Stimulated activated CD8-positive, alpha-beta memory T cell treated with anti-CD3 and anti-CD28 coated beads, Interleukin-7, amount 100 ng/mL, for 1 hour (primary cell): ENCODE measurements at places on chromosomes 5 and 9.

DNA sequence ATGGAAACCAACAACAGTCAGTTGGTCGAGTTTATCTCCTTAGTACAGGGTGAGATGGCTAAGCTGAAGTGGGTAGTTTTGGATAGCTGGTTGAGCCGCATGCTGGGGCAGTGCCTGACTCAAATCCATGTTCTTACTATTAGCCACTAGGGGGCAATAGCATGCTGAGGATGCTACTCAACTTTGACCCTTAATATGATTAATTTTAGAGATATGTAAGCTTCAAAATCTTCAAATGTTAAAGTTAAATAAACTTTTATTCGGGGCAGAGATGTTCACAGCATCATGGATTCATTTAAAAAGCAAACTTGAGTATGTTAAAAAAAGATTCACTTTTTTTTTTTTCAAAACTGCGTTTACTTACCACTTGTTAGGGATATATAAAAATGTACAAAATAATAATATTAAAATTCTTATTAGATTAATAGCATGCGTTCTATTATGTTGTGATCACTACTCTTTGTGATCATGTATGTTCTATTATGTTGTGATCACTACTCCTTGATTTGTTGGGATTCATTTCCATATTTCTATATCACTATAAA, 57.0 kb downstream of the C9orf153 start:
- DNase-seq = no peak

- DNase-seq = no peak
These were observed 550.7 kb upstream of the TLE4 start for GRCh38 chr9:79021084-79021483.

DNA sequence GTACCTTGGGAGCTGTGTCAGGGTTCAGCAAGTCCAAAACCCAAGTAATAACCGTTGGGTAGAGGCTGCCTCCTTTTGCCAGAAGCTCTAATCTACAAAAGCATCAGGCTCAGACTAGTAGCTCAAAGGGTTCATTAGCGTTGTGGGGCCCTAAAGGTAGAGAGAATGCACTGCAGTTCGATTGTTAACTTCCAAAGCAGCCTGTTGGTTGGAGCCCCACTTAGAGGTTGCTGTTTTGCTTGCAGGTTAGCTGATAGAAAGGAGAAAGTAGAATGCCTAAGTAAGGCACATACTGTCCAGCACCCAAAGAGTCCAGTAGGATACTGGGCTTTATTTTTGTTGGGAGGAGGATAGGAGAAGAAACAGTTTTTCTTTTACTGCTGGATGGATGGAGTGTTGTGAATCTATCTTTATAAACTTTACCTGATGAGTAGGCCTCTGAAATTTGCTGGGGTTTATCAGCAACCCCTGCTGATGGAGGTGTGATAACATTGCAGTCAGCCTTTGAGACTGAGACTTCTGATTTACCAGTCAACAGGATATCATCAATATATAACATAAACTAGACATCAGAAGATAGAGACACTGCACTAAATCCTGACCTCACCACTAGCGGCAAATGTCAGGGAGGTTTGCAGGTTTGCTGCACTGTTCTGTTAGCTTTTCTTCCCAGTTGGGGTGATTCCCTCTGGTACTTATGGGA, 34.8 kb downstream of the ZNF131 start:
- no peak for DNase-seq

- no peak for DNase-seq
These were observed 989.8 kb downstream of the TLE1 start for GRCh38 chr9:80699511-80699998.

- no peak for DNase-seq
These were observed 37.5 kb upstream of the TIFAB start for GRCh38 chr5:135489466-135490244.

GRCh38 chr5:159567461-159567860, 237.2 kb upstream of the IL12B start:
- DNase-seq = no peak

- DNase-seq = no peak
These were observed 59.6 kb upstream of the SPATA31C2 start for GRCh38 chr9:88197781-88198340.

DNA sequence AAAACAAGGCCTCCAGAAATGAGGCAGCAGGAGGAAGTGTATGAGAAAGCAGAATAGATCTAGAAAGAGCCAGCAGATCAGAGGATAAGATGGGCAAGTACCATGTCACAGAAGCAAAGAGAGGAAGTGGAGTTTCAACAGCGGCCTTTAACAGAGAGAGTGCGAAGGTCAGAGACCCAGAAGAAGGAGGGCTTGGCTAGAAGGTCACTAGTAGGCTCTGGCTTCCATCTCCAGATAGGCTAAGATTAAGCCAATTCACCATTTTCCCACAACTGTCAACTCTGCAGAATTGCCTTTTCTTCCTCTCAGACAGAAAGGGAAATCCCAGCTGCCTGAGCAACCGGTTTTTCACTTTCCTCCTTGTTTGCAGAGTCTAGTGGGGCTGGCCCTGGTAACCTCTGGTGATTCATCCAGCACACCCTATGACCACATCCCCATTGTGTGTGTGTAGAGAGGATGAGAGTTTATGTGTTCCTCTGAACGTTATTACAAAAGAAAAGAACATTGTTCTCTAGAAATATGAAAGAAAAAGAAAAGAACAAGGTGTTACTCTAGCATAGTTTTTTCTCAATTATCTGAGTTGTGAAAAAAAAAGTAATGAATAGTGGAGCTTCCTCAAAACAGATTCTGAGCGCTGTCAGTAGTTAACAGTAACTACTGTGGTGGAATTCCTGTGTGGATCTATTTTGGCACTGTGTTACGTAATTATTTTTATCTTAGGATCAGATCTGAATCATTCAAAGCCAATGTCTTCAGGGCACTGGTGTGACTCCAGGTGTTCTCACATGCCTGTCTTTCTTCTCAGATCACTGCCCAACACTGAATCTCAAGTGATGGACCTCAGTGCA, 220.4 kb downstream of the ARRDC3 start:
- DNase-seq = peak; percentile 7

GRCh38 chr5:1769017-1769640, 30.5 kb downstream of the MRPL36 start:
- no peak for DNase-seq

- DNase-seq = no peak
These were observed 236.3 kb upstream of the SEMA6A start for GRCh38 chr5:116810951-116811350.

- DNase-seq = no peak
These were observed 458.4 kb upstream of the C9orf72 start for GRCh38 chr9:28031521-28032267.

DNA sequence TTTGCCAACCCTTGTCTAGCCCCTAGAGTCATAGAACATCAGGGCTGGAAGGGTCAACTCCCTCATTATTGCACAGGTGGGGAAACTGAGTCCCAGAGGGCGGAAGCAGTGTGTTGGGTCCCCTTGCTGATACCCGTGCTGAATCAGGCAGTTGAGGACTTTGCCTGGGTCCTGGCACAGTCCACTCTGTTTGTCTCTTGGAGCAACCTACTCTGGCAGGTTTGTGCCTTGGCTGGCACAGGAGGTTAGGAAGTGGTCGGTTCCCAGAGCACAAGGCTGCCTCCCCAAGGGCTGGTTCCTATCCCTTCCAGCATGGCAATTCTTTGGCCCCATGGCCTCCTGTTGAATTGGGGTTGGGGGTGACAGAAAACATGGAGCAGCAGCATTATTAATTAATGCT, 94.5 kb upstream of the SHB start:
- DNase-seq = no peak

DNA sequence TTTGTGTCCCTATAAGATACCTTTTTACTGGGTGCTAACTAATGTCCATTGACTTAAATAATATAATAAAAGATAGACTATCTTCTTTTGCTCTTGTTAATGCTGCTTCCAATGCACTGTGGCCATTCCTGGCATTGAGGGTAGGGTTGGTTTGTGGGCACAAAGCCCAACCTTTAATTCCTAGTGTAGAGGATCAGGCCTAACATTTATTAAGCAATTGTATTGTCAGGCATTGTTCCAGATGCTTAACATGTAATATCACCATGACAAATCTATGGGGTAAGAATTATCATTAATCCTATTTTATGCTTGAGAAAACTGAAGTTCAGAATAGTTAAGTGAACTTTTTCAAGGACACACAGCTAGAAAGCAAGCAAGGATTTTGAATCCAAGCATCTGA, 60.4 kb upstream of the GPBP1 start:
- DNase-seq = no peak

- DNase-seq = no peak
These were observed 36.2 kb upstream of the ADAM19 start for GRCh38 chr5:157611571-157612476.

GRCh38 chr5:178194026-178194425, 6.9 kb upstream of the GMCL2 start:
- DNase-seq = no peak

GRCh38 chr5:41637869-41638268, 127.5 kb upstream of the PLCXD3 start:
- DNase-seq = no peak

DNA sequence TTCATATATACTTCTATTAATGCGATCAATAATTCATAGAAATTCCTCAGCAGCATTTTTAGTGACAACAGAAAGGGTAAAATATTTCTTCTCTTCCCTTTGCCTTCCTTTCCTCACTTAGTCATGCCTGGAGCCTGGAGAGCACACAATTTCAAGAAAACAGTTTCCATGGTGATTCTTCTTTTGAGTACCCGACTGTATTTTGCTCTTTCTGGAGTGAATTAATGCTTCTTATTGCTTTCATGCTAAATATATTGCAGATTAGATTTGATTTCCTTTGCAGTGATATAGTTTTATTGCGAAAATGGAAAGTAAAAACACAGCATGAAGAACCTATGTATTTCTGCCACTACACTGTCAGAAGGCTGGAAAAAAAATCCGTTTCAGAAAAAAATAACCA, 153.5 kb downstream of the PPP2R2B start:
- DNase-seq = no peak

GRCh38 chr9:78354989-78355388, 58.1 kb downstream of the PSAT1 start:
- DNase-seq = no peak

GRCh38 chr5:126309860-126310259, 113.3 kb upstream of the GRAMD2B start:
- DNase-seq = no peak

GRCh38 chr5:90326995-90327394, 82.6 kb downstream of the CETN3 start:
- no peak for DNase-seq

- no peak for DNase-seq
These were observed 1.9 kb upstream of the GPBP1 start for GRCh38 chr5:57171816-57172465.

- no peak for DNase-seq
These were observed 33.3 kb downstream of the UNC5A start for GRCh38 chr5:176843673-176844072.

- no peak for DNase-seq
These were observed 191.7 kb downstream of the AOPEP start for GRCh38 chr9:94918038-94918753.

- no peak for DNase-seq
These were observed at the start of gene ADGRV1 for GRCh38 chr5:90558344-90559192. Gene ADGRV1, plus strand, starts transcription at chr5:90558797. Its CDS starts 99 bp downstream, at chr5:90558896.

DNA sequence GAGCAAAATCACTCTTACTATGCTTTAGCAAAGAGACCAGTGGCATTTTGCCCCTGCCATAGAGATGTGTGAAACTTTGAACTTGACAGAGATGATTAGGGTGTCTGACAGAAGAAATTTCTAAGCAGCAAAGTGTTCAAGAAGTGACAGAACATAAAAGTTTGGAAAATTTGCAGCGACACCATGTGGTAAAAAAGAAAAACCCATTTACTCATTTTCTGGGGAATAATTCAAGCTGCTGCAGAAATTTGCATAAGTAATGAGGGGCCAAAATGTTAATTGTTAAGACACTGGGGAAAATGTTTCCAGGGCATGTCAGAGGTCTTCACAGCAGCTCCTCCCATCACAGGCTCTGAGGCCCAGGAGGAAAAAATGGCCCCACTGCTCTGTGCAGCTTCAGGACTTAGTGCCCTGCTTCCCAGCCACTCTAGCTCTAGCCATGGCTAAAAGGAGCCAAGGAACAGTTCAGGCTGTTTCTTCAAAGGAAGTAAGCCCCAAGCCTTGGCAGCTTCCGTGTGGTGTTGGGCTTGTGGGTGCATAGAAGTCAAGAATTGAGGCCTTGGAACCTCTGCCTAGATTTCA, 6.1 kb upstream of the AP3B1 start:
- no peak for DNase-seq

DNA sequence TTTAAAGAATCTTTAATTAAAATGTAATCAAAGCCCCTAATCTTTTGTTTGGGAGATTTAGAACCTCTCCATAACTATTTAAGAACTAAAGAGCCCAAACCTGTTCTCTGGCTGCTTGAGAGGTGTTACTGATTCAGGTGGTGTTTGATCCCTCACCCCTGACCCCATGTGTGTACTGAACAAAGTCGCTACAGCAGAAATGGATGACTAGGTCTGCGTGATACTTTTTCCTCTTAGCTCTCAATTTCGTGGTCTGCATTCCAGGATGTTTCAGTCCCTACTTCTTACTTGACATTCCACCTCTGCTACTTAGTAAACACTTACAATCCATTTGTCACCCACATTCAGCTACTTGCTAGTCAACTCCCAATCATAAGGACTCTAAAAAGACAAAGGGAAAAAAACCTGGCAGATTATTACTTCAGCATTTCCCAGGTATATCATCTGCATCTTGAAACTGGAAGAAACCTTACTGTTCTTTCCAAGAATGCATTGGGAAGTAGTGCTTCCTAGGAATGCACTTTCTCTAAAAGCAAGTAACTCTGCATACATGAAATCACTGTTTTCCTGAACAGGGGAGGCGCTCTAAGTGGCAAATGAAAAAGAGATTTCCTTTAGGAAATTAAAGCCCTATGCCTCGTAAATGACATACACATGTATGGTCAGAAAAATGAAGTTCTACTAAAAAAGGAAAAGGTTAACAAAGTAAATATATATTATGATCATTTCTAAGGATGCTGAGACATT, 1091.6 kb downstream of the PTPRD start:
- DNase-seq = no peak

- no peak for DNase-seq
These were observed 83.6 kb downstream of the ENC1 start for GRCh38 chr5:74556631-74557595.

DNA sequence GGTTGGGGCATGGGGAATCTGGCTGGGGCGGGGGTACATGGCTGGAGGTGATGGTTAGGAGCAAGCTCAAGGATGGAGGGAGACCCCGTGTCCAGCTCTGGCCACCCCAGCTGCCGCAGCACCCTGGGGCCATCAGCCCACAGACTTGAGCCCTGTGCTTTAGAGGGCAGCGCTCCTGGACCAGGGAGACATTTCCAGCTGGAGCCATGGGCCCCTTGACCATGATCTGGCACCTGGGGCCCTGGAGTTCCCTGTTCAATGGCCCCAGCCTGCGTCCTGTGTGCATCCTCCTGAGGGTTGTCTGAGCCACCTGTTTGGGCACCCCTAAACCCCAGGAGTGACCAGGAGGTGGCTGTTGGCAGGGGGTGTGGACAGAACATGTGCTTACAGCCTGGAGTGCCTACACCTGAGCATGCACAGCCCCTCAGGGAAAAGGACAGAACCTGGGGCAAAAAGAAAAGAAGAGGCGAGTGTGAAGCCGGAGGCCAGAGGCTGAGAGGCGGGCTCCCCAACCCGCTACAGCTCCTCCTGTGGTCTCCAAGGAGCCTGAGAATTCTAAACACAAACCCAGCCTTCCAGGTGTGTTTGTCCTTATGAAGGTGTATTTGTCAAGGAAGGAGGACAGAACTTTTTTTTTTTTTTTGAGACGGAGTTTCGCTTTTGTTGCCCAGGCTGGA, 126.7 kb downstream of the C9orf50 start:
- DNase-seq = no peak

- no peak for DNase-seq
These were observed 148.6 kb downstream of the CDH9 start for GRCh38 chr5:26889815-26890214.
